CD4-positive, alpha-beta T cell treated with Interleukin-21 for 1 hour (primary cell): ENCODE measurements at places on chromosomes 5 and 9.

- DNase-seq = no peak
These were observed 14.3 kb downstream of the SYK start for GRCh38 chr9:90815944-90816357.

- DNase-seq = no peak
These were observed 12.0 kb downstream of the INIP start for GRCh38 chr9:112705768-112706427.

- no peak for DNase-seq
These were observed 163.8 kb upstream of the KLF4 start for GRCh38 chr9:107653263-107653821.

- DNase-seq = peak; percentile 78
These were observed 17.2 kb downstream of the SPTLC1 start for GRCh38 chr9:92097997-92098482.
